ENCODE measurements at places on chromosomes 1 and 21.

DNA sequence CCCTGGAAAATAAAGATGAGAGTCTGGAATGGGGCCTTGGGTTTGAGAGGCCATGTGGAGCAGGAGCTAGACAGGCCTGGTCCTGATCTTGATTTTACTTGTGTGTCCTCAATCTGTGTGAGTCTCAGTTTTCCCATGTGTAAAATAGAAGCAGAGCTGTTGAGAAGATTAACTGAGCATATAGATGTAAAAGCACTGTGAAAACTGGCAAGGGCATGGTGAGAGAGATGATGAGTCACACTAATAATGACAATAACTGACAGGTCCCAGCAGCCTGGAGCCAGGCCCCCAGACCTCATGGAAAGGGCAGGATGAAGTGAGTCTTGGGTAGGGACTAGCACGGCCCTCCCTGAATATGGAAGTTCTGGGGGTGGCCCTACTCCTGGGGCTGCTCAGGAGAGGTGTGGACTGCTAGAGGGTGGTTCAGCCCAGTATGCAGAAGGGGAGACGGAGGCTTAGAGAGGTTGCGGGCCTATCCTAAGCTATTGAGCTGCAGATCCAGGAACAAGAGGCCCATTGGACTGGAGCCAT lies 2.8 kb upstream of the AHDC1 start:
- DNase-seq, result no peak

- DNase-seq, result no peak
Measured at GRCh38 chr1:45065083-45065482, 53.0 kb downstream of the UROD start.

GRCh38 chr1:193014400-193014799 lies 44.8 kb downstream of the UCHL5 start:
- DNase-seq, result no peak

DNA sequence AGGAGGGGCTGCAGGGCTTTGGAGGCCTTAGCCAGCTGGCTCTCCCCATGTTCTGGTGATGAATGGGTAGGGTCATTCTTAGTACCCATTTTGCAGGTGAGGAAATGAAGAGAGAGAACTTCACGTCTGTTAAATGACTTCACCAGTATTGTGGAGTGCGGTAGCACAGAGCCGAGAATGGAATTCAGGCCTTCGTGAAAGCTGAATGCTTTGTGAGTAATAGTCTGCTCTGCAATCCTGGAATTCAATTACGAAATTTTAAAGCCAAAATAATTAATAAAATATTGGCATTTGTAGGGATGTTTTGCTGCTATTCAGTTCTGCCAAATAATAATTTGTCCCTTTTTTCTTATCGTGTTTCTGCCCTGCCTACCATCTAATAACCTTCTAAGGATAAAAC lies 197.7 kb downstream of the GREM2 start:
- no peak for DNase-seq

GRCh38 chr1:38152351-38153065 lies 105.9 kb upstream of the POU3F1 start:
- DNase-seq, result no peak

- no peak for DNase-seq
Measured at GRCh38 chr1:15028616-15029015, 124.9 kb upstream of the TMEM51 start.

GRCh38 chr1:221457685-221458446 lies 284.0 kb downstream of the DUSP10 start:
- no peak for DNase-seq

DNA sequence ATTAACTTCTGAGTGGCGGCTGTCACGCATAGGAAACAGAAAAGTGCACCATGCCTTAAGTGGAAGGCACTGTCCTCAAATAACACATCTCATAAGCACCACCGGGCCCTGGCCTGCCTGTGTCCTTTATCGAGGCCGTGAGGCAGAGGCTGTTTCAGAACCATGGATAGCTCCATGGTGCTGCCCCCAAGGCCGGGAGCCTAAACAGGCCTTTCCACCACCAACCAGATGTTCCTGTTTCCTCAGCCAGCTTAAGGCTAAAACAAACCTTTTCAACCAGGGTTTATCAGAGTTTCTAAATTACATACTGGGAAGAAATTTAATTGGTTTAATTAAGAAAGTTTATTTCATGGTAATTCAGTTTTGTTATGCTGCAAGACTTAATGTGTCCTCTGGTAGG lies 114.4 kb downstream of the DMRTA2 start:
- no peak for DNase-seq

- no peak for DNase-seq
Measured at GRCh38 chr1:78280626-78281025, 210.1 kb upstream of the PTGFR start.

- DNase-seq, result no peak
Measured at GRCh38 chr21:28294051-28294450, 698.6 kb downstream of the LTN1 start.

Measured in stimulated activated CD4-positive, alpha-beta T cell treated with anti-CD3 and anti-CD28 coated beads, Interleukin-15, amount 100 ng/mL, for 1 hour (primary cell).